NCI-H1417 treated with DMSO at 0.1 percent for 48 hours (cell line): ENCODE measurements at places on chromosomes 3 and 15.

- no peak for DNase-seq
Observed at GRCh38 chr15:43518197-43518761, 871 bp downstream of the MAP1A start.

GRCh38 chr3:72520690-72521308, 327.4 kb downstream of the SHQ1 start:
- no peak for DNase-seq

DNA sequence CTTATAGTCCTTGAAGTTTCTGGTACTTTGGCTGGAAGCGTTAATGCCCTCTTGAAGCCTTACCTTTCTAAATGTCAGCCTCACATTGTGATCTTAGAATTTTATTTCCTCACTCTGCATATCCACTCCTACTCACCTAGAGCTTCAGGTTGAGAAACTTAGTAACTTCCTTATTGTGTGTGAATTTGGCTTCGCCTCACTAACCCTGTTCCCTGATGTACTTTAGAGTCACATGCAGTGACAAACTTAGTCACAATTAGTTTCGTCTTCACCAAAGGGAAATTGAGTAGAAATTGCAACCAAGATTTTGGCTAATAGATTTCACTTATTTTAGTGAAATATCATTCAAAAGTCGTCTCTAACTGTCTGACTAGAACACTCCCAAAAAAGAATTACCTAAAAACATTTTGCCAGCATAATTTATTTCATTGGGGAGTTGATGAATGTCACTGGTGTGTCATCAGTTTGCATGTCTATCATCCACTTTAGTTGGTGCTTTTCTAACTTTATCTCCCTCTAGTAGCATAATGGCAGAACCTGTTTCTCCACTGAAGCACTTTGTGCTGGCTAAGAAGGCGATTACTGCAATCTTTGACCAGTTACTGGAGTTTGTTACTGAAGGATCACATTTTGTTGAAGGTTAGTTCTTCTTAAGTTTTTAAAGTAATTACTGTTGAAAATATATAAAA, 960 bp downstream of the MFN1 start:
- DNase-seq = no peak

DNA sequence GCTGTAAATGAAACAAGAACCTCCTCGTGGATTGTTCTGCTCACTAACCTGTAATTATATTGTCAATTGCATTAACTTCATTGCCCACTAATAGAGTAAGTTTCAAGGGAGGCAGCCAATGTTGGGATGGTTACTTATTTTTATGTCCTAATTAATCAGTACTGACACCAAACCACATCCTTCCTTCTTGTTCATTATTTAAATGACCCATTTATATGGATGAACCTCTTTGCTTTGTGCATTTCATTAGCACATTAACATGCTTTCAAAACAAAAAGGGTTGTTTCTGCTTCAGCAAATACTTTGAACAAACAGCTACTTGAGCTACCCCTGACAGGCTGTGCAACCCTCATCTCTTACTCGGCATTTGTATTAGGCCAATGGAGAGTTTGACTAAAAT, 374.2 kb downstream of the MECOM start:
- peak; percentile 88 for DNase-seq

GRCh38 chr15:62756326-62756994, 286.1 kb upstream of the TPM1 start:
- no peak for DNase-seq

GRCh38 chr15:61182946-61183345, 46.2 kb downstream of the RORA start:
- no peak for DNase-seq

DNA sequence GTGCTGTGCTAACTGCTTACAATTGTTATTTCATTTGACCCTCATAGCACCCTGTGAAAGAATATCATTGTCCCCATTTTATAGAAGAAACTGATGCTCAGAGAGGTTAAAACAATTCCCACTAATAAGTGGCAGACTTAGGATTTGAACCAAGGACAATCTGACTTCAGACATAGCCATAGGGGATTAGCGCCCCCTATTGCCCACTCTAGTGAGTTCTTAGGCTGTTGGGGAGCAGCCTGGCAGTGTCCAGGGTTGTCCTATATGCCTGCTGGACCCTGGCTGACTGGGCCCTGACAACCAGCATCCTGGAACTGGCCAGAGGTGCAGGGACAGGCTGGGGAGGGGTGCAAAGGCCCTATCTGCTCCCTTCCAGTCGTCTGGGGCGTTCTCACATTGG, 15.4 kb downstream of the DPH3 start:
- DNase-seq = no peak

- DNase-seq = no peak
Observed at GRCh38 chr3:128524374-128525299, 31.6 kb upstream of the GATA2 start.

DNA sequence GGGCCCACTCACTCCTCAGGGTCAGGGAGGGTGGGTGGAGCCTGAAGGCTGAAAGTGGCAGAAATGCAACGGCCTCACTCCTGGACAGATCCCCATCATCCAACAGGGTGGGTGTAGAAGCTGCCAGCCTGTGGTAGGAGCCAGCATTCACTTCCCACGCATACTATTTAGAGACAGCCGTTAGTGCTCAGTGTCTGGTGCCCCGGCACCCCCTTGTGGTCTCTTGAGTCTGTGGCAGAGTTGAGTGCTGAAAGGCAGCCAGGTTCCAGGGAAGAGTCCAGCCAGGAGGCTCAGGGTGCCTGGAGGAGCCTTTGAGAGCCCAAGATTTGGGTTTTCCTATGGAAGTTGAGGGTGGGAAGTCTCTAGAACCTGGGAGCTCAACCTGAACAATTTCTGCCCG, 2.1 kb upstream of the GNAT1 start:
- no peak for DNase-seq

- no peak for DNase-seq
Observed at GRCh38 chr15:94066046-94066445, 165.3 kb upstream of the MCTP2 start.

- DNase-seq = no peak
Observed at GRCh38 chr3:171378586-171378985, 81.6 kb downstream of the TNIK start.

DNA sequence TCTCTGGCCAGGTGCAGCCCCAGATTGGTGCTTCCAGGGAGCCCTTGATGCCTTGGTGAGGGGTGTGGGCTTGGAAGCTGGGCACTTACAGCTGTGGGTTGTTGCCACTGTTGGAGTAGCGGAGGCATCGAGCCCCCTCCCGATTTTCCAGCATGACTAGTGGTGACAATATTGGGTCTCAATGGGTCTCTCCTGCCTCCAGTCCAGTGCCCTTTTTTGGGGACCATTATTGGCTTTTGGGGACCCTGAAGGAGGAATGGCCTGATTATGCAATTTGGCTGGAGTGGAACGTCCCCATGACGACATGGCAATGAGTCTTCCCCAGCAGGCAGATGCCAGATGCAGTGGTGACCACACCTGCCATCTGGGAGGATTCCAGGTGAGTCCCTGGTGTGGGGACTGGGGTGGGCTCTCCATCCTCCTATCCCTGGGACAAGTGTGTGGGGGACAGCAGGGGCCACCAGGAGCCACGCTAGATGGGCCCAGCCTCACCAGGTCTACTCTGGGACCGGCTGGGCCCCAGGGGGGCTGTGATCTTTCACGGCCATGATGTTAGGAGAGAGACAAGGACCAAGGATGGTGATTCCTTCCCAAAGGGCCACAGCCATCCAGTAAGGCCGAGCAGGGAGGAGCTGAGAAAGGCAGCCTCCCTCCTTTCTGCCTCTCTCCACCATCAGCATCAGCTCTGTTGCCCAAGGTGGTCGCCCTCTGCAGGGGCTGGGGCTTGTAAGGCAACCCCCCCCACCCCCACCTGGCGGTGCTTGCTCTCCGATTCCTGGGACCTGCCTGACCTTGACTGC, 196.8 kb downstream of the GOLGA6L6 start:
- no peak for DNase-seq

DNA sequence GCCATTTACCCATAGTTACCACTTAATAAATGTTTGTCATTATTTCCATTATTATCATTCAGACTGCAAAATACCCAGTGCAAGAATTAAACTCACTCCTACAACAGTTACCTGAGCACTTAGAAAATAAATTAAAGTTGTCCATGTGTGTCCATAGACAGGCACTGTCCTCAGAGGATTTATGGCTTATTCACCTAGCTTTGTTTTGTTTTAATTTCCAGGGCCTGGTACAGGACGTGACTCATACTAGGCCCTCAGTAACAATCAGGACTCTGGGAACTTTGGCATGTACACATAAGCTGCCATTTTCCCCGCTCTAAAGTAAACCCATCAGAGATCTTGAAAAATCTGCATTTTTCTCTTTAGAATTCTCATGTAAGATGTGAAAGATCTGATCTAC, 458.5 kb upstream of the ARRDC4 start:
- no peak for DNase-seq
